ENCODE measurements at places on chromosomes 6 and 20. TPM values are rescaled to one million over a fixed set of nuclear protein-coding genes. Genes with fewer than 3 reads are reported as not detected.

EPHA7 gene
- total RNA-seq = 0.04 TPM

MAK gene
- total RNA-seq = 0.09 TPM

VGLL2 gene
- total RNA-seq = not detected

PHACTR3 gene
- total RNA-seq = not detected

TRIM26 gene
- total RNA-seq = 23.7 TPM

ARMH2 gene
- total RNA-seq = not detected

L3MBTL1 gene
- total RNA-seq = 1.5 TPM

PLEKHG1 gene
- total RNA-seq = 0.93 TPM

HACE1 gene
- 2.6 TPM for total RNA-seq

ULBP2 gene
- total RNA-seq = 3.3 TPM

ADGRG6 gene
- total RNA-seq = 76.6 TPM

HAO1 gene
- not detected for total RNA-seq

DEFB114 gene
- total RNA-seq = not detected

EYA2 gene
- total RNA-seq = 2.6 TPM

PBOV1 gene
- not detected for total RNA-seq

SLC24A3 gene
- total RNA-seq = not detected

CYP24A1 gene
- 275 TPM for total RNA-seq

TSBP1 gene
- not detected for total RNA-seq

SPATS1 gene
- total RNA-seq = not detected

EBF4 gene
- total RNA-seq = 2.7 TPM

PPP1R16B gene
- 0.43 TPM for total RNA-seq

ZBTB9 gene
- total RNA-seq = 10.2 TPM

SLC17A2 gene
- total RNA-seq = not detected

SLC52A3 gene
- 0.51 TPM for total RNA-seq

TCP11 gene
- total RNA-seq = not detected

BTNL2 gene
- total RNA-seq = not detected

TRIM31 gene
- total RNA-seq = 1.1 TPM

BTN1A1 gene
- total RNA-seq = not detected

SPTLC3 gene
- not detected for total RNA-seq

GPLD1 gene
- 0.93 TPM for total RNA-seq

RIMS4 gene
- 1.3 TPM for total RNA-seq

ZSCAN9 gene
- total RNA-seq = 7.6 TPM

KCNK5 gene
- total RNA-seq = 1.1 TPM

ARFGEF3 gene
- 0.57 TPM for total RNA-seq

ATP6V1G2 gene
- 0.69 TPM for total RNA-seq

HFE gene
- 12.4 TPM for total RNA-seq

POM121L2 gene
- total RNA-seq = not detected

C2 gene
- not detected for total RNA-seq

ZKSCAN8 gene
- 3.7 TPM for total RNA-seq

COL20A1 gene
- 0.77 TPM for total RNA-seq

BNIP5 gene
- not detected for total RNA-seq

OSER1 gene
- total RNA-seq = 50.6 TPM

IPCEF1 gene
- total RNA-seq = not detected

CLPSL1 gene
- total RNA-seq = not detected

PRR18 gene
- 0.14 TPM for total RNA-seq

PTPRA gene
- total RNA-seq = 39.8 TPM

MOXD1 gene
- 1.5 TPM for total RNA-seq

THBS2 gene
- total RNA-seq = not detected

PREX1 gene
- total RNA-seq = 13.5 TPM

NUP153 gene
- total RNA-seq = 29.0 TPM

SNTA1 gene
- 13.2 TPM for total RNA-seq

COL19A1 gene
- total RNA-seq = not detected

RPS6KA2 gene
- total RNA-seq = 0.20 TPM
